ENCODE measurements at places on chromosomes 7 and 10.

DNA sequence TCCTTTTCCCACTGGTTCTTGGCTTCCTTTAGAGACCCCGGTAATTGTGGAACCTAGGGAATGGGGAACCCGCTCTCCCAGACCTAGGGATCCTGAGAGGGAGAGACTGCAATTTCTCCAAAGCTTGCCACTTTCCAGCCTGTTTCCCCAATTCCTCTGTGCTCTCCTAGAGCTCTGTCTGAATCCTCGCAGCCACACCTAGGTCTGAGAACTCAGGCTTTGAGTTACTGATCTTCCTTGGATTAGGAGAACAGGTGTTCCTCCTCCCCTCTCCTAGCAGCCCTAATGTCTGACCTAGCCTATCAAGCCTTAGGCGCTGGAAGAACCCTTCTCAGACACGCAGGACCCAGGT lies 20.0 kb downstream of the WNT8B start:
- no peak for DNase-seq

GRCh38 chr7:56174875-56175760 lies 58.9 kb upstream of the NUPR2 start:
- DNase-seq: no peak

DNA sequence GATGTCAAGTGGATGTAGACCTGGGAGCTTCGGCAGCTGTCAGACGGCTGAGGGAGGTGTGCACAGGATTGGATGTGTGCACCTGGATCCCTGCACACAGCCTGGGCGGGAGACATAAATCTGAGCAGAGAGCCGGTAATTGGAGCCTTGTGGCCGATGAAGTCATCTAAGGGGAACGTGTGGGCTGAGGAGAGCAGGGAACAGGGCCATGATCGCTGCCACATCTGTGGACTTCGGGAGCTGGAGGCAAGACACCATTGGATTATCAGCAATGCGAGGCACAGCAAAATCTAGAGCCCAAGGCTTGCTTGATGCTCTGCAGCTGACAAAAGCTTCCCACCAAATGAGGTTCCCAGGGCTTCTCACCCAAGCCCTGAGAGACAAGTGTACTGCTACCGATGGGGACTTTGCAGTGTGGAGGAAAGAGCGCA lies 147.7 kb downstream of the PTPN20 start:
- DNase-seq: no peak

DNA sequence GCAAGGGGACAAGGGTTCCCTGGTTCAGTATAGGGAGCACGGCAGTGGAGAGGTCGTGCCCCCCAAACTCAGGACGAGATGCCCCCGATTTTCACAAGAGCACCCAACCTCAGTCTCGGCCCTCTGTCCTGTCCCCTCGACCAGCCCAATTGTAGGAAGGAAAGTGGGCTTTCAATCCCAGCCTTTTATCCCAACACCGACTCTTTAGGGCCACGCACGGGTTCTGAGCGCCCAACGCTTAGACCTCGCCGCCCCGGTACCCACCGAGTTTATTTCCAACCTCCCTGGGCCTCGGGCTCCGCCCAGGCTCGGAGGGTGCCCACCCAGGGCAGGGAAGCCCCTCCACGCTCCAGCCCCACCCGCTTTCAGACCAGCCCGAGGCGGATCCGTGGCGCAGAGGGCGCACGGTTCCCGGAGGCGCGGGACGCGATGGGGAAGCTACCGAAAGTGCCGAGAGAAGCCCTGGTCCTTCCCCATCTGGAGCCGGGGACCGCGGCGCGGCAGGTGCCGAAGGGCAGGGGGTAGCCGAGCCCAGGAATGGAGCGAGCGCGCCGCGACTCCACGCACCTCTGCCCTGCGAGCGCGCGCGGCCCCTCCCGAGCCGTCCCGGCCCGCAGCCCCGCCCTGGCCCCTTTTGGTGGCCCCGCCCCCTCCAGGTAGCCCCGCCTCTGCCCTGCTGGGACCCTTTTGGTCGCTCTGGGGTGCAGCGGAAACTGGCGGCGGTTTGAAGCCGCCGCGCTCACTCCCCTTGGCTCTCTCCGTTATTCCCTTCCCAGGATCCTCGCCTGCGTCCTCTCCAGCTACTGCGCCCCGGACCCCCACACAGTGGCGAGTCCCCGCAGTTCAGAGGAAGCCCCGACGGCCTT lies 20.4 kb downstream of the GRID2IP start:
- DNase-seq: peak; percentile 77

GRCh38 chr10:20922451-20922850 lies 25.3 kb upstream of the NEBL start:
- DNase-seq: no peak

GRCh38 chr7:140972876-140973829 lies 41.6 kb downstream of the MRPS33 start:
- no peak for DNase-seq

DNA sequence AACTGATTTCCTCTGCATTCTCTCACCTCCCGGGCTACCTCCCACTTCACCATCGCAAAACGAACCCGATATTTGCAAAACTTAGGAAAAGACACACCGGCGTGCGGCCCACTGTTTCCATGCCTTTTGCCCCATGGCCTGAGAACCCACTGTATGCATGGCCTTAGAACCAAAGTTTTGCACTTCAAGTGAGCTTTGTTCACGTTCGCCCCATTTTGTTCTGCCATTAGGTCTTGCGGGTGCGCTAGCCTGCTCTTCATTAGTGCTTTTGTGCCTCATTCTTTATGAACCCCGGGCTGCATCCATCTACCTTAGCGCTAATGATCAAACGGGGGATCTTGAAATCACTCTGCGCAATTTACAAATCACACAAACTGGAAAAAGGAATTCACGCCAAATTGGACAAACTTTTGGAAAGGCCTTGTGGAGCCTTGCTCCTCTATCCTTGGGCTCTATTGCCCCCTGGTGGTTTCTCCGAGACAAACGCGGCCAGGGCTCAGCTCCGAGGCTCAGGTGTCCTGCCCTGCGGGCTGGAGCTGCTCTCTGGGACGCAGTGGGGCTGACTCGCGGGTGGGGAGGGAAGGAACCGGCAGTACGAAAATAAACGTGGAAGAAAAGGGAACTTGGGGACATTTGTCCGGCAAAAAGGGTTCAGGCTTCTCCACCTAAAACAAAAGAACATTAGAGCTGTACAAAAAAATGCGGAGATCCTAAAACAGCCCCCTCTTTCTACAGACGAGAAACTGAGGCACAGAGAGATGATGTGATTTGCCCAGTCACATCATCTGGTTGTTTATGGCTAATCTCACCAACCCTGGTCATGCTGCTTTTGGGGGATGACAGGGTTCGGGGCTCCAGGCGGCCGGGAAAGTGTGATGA lies 300.4 kb upstream of the NFE2L3 start:
- DNase-seq: peak; percentile 72
